ENCODE measurements at places on chromosomes 16 and 17.

DNA sequence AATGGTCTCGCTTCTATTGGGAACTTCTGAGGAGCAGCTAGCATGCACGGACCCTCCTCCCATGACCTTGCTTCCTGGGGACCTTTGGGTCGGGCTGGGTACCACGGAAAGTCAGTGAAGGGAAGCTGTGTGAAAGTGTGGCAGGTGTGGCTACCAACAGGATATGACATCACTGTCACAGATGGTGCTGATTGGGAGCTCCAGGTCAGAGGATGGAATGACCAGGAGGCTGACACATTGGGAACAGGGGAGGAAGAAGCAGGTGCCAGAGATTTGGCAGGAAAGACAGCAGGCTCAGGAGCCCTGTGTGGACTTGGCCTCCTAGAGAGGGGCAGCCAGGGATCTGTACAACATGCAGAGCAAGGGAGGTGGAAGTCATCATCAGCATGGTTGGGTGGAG, 34.0 kb downstream of the CPNE2 start:
- DNase-seq: no peak

- no peak for DNase-seq
Measured at GRCh38 chr17:76642994-76643393, 563 bp downstream of the ST6GALNAC1 start.

GRCh38 chr16:27645396-27645795, 95.5 kb downstream of the KATNIP start:
- no peak for DNase-seq

DNA sequence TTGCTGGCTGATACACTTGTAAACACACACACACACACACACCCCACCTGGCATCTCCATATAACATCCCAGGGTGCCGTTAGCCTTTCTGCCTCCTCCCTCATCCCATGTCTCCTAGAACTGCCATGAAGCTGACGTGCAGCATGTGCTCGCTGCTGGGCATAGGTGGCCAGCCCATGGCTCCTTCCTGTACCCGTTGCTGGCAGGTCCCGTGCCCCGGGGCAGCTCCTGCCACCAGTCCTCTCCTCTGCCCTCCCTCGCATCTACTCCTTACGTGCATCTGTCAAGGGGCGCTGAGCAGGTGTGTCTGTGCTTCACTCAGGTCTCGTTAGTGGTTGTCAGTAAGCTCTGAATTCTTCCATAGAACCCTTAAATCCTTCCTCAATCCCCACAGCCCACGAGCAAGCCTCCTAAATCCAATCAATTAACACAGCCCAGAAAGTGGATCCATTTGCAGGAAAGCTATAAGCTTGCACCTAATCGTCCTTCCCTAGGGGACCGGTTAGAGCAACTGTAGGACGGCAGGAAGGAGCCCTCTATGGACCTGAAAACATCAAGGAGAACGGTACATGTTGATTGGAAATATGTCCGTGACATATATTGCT, 218.1 kb upstream of the FOXF1 start:
- no peak for DNase-seq

- no peak for DNase-seq
Measured at GRCh38 chr17:62891659-62892058, 74.4 kb upstream of the TANC2 start.
